ENCODE measurements at places on chromosomes 7 and 10. TPM values are rescaled to one million over a fixed set of nuclear protein-coding genes. Genes with fewer than 3 reads are reported as not detected.

DNA sequence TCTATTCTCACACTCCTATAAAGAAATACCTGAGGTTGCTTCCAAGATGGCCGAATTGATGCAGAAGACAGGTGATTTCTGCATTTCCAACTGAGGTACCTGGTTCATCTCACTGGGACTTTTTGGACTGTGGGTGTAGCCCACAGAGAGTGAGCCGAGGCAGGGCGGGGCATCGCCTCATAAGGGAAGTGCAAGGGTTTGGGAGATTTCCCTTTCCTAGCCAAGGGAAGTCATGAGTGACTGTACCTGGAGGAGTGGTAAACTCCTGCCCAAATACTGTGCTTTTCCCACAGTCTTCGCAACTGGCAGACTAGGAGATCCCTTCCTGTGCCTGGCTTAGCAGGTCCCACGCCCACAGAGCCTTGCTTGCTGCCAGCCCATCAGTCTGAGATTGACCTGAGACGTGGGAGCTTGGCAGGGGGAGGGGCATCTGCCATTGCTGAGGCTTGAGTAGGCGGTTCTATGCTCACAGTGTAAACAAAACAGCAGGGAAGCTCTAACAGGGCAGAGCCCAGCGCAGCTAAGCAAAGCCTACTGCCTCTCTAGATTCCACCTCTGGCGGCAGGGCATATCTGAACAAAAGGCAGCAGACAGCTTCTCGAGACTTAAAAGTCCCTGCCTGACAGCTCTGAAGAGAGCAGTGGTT is 152.2 kb downstream of the ARL4A start:
- H3K36me3 ChIP-seq = no peaks in the 10 kb centered on the region
- H3K4me1 ChIP-seq = no peaks in the 10 kb centered on the region
- no peak for DNase-seq
- H3K27me3 ChIP-seq = no peaks in the 10 kb centered on the region
- no peak overlapping the region for H3K4me3 ChIP-seq

GRCh38 chr10:44715136-44715535 is 196.0 kb upstream of the TMEM72 start:
- H3K4me1 ChIP-seq = no peaks in the 10 kb centered on the region
- no peaks in the 10 kb centered on the region for H3K36me3 ChIP-seq

DNA sequence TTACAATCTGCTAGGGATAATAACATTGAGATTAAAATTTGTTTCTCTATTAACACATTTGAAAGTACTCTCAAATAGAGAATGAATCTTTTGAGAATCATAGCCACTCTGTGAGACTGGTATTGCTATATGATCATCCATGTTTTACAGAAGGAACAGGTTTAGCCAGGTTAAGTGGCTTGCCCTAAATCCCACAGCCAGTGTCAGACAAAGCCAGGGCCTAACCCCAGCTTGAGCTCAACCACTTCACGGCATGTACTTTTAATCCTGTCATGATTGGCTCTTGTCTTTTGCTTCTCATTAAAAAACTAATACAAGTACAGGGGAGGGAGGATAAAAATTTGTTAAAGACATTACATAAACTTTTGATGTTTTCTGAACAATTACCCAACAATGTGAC is 3.8 kb upstream of the ZNRF2 start:
- no peak for DNase-seq
- H3K4me1 ChIP-seq = peaks cover 11% of the 10 kb centered on the region
- H3K4me3 ChIP-seq = no peak overlapping the region
- H3K27ac ChIP-seq = no peak overlapping the region

DNA sequence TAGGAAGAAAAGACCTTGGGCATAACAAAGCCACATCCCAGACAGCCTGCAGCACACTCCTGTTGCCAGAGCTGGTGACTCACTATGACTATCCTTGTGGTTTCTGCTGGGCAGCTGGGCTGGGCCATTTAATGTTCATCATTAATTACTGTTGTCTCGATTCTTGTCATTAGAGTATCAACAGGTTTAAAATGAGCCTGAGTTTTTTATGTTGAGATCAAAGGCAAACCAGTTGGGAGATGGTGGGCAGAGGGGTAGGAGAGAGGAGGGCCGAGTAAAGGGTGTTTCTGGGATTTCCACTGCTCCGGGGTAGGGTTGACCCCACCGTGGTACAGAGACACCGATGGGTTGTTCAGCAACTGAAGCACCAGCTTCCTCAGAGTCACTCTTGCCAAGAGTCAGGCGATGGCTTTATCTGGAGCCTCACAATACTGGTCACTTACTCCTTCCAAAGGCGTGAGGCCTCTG is 128.7 kb upstream of the LYZL1 start:
- peaks cover 6% of the 10 kb centered on the region for H3K4me1 ChIP-seq
- no peaks in the 10 kb centered on the region for H3K36me3 ChIP-seq
- H3K27me3 ChIP-seq = no peaks in the 10 kb centered on the region

- no peak for DNase-seq
- no peaks in the 10 kb centered on the region for H3K36me3 ChIP-seq
Observed at GRCh38 chr7:33750177-33750576, 155.2 kb upstream of the BMPER start.

Gene OR2A5
- not detected for total RNA-seq

GRCh38 chr10:110841767-110842267 is 29.9 kb upstream of the PDCD4 start:
- H3K4me1 ChIP-seq = peaks cover 46% of the 10 kb centered on the region
- no peak overlapping the region for H3K4me3 ChIP-seq
- H3K27ac ChIP-seq = peak overlapping the region; percentile 83
- no peaks in the 10 kb centered on the region for H3K36me3 ChIP-seq

DNA sequence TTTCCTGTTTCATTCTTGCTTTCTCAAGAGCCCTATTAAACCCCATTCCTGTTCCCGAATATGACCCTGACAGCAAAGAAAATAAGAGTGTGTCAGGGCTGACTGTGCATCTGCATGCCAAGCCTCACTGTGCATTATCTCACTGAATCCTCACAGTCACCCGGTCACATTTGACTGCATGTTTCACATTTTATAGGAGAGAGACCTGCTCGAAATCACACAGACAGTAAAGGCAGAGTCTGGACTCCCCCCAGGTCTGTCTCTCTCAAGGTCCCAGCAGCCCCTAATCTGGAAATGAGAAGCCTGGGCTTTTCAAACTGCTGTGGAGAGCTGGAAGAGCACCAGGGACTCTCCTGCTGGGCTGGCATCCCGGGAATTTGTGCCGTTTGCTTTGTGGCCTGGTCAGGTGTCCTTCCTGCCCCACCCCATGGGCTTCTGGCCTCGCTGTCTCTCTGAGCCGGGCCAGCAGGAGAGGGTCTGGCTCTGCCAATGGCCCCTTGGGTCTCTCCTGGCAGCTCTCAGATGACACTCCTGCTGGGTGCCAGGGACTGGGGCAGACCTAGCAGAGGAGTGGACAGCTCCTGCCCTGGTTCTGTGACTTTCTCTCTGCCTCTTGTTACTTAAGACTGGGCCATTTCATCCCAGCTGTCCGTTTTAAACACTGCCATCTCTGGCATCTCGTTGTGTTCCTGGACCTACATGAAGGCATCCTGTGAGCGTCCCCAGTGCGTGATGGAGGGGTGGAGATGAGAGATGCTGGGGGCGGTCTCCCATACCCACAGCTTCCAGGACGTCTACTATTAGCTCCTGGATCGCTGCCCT is 173.6 kb downstream of the ARHGAP12 start:
- H3K27ac ChIP-seq = peak overlapping the region; percentile 84
- peaks cover 25% of the 10 kb centered on the region for H3K4me1 ChIP-seq
- no peaks in the 10 kb centered on the region for H3K36me3 ChIP-seq
- H3K27me3 ChIP-seq = peaks cover 2% of the 10 kb centered on the region
- no peak for DNase-seq

Gene TNS3
- total RNA-seq = 120 TPM

DNA sequence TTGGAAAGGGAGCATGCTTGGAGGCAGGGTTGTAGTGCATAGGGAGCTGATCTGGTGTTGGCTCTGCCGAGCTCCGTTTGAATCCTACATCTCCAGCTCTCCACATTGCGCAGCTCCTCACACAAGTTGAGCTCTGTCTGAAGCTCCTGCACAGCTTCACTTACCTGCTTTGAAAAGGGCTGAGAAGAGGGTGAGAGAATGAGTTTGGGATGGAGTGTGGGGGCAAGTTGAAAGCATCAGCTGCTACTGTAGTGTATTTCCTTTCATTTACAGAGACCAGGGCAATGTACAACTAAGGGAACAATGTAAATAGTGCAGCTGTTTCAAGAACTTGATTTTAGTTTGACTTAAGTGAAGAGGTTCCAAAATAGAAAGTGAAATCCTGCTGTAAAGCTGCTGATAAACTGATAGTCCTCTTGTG is 88.5 kb downstream of the VTI1A start:
- H3K4me1 ChIP-seq = peaks cover 6% of the 10 kb centered on the region
- no peak overlapping the region for H3K4me3 ChIP-seq
- DNase-seq = no peak
- peaks cover 6% of the 10 kb centered on the region for H3K36me3 ChIP-seq
- no peaks in the 10 kb centered on the region for H3K27me3 ChIP-seq

GRCh38 chr7:135645296-135645904 is 16.9 kb upstream of the STMP1 start:
- no peak overlapping the region for H3K27ac ChIP-seq
- DNase-seq = no peak
- no peak overlapping the region for H3K4me3 ChIP-seq
- H3K36me3 ChIP-seq = peaks cover 11% of the 10 kb centered on the region

Gene JCAD
- 15.8 TPM for total RNA-seq

Gene DNA2
- 33.3 TPM for total RNA-seq

Gene SLC26A3
- 2.0 TPM for total RNA-seq

Gene KAZALD1
- total RNA-seq = 1.3 TPM

All from progenitor cell of endocrine pancreas (in vitro differentiated cells).